ENCODE measurements at places on chromosomes 7 and 10.

DNA sequence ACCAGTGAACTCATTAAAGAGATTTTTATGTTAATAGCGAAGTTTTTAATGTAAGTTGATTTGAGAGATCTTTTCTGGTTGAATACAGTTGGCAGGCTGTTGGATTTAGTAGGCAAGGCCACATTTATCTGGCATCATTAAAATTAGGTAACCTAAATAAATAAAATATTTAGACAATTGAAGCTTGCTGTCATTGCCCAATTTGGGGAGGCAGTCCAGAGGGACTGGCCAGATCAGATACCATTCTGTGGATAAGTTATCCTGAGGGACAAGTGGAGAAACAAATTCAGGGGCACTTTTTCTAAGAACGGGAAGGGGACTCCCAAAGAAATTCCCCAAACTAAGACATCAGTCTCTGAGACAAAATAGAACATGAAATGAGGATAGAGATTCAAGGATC is 397.8 kb downstream of the GFRA1 start:
- no peak for DNase-seq

- DNase-seq, result no peak
These were observed 917.0 kb downstream of the CNTNAP2 start for GRCh38 chr7:147033641-147034040.

DNA sequence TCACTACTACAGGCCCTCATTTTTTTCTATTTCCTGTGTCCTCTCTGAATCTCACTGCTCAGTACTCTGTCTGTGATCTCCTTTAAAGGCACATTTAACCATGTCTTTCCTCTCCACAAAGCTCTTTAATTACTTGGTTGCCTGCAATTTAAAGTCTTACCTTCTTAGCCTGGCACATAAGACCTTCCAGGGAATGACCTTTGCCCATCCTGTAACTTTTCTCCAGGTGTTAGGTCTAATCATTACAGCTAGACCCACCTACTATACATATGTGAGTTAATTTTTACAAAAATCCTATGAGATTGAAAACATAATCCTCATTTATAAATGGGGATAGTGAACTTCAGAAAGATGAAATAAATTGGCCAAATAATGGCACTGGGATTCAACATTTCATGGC is 244.1 kb upstream of the RHOBTB1 start:
- DNase-seq, result no peak

GRCh38 chr7:22821702-22822485 is 755 bp downstream of the TOMM7 start:
- no peak for DNase-seq

GRCh38 chr10:93412801-93413200 is 69.3 kb downstream of the MYOF start:
- no peak for DNase-seq

DNA sequence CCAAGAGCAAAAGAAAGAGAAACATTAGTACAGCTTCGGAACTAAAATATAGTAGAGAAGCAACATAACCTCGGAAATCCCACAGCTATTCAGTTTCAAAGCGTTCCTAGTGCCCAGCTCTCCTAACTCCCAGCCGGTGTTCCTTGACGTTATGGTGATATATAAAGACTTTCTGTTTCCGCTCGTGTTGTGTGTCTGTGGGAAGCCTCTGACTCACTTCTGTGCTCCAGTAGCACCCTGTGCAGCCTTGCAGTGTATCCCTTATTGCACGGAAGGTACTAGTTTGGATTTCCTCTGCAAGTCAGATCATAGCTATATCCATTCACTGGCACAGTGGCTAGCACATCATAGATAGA is 535 bp downstream of the ASAH2B start:
- peak; percentile 3 for DNase-seq

GRCh38 chr10:35434533-35434932 is 98.2 kb downstream of the CCNY start:
- no peak for DNase-seq

DNA sequence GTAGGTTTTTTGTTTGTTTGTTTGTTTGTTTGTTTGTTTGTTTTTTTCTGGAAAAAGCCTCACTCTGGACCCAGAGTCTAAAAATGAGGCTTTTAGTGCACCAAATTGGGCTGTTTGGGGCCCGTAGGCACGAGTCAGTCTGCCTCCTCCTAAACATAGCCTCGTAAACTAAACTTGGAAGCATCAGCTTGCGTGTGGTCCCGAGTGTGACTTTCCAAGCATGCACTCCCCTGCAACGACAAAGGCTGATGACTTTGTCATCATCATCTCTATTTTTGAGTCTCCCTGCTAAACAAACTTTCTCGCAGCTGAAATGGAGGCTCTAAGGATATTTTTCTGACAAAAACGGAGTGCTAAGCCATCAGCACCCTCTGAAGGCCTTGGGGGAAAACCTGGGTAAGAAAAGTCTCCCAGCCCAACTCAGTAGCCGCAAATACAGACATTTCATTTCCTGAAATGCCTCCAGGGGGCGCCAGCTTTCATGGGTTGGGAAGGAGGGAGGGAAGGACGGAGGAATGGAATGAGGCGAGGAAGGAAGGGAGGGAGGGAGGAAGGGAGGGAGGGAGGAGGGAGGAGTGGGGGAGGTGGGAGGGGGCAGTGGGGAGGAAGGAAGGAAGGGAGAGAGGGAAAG is 245.9 kb downstream of the KCNMA1 start:
- peak; percentile 82 for DNase-seq

GRCh38 chr10:117533507-117534281 is 8.9 kb upstream of the EMX2 start:
- DNase-seq, result no peak

DNA sequence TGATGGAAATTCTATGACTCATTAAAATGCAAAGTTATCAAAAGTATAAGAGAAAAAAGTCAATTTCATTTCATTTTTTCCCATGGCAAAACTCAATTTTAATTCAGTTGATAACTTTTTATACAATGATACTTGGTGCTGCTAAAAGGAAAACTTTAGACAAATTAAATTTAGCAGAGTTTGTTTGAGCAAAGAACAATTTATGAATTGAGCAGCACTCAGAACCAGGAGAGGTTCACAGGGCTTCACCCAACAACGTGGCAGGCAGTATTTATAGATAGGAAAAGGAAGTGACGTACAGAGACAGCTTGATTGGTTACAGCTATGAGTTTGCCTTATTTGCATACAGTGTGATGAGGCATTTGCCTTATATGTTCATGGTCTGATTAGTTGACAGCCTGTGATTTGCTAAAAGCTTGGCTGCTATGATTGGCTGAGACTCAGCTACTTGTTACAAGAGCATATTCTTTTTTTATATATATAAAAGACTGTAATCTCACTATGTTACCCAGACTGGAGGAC is 157.2 kb upstream of the CELF2 start:
- no peak for DNase-seq

DNA sequence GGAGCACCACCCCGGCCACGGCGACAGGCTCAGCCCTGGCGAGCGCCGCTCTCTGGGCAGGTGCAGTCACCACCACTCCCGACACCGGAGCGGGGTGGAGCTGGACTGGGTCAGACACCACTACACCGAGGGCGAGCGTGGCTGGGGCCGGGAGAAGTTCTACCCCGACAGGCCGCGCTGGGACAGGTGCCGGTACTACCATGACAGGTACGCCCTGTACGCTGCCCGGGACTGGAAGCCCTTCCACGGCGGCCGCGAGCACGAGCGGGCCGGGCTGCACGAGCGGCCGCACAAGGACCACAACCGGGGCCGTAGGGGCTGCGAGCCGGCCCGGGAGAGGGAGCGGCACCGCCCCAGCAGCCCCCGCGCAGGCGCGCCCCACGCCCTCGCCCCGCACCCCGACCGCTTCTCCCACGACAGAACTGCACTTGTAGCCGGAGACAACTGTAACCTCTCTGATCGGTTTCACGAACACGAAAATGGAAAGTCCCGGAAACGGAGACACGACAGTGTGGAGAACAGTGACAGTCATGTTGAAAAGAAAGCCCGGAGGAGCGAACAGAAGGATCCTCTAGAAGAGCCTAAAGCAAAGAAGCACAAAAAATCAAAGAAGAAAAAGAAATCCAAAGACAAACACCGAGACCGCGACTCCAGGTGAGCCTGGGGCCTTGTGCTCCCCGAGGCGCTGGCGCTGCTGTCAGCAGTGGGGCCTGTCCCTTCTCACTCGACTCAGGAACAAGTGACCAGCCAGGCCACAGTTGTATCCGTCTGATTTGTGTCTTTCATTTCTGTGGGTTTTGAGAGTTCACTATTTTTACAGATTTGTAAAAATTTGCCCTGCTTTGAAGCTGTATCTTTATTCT is 117.7 kb downstream of the CYTH3 start:
- DNase-seq, result no peak

DNA sequence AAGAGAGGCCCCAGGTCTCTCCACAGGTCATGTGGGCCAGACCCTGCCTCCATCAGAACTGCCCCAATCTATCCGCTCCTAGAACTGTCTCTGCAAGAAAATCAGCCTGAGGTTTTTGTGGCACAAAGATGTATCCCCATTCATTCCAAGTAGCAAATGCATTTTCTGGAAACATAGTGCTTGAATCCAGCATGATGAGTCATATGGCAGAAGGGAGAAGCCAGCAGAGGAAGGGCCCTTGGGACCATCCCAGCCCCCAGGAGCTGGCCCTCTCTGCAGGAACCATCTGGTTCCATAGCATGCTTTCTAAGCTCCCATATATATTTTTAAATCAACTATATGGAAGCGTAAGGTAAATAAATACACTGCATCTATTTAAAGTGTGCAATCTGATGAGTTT is 563.2 kb downstream of the GALNT17 start:
- no peak for DNase-seq

DNA sequence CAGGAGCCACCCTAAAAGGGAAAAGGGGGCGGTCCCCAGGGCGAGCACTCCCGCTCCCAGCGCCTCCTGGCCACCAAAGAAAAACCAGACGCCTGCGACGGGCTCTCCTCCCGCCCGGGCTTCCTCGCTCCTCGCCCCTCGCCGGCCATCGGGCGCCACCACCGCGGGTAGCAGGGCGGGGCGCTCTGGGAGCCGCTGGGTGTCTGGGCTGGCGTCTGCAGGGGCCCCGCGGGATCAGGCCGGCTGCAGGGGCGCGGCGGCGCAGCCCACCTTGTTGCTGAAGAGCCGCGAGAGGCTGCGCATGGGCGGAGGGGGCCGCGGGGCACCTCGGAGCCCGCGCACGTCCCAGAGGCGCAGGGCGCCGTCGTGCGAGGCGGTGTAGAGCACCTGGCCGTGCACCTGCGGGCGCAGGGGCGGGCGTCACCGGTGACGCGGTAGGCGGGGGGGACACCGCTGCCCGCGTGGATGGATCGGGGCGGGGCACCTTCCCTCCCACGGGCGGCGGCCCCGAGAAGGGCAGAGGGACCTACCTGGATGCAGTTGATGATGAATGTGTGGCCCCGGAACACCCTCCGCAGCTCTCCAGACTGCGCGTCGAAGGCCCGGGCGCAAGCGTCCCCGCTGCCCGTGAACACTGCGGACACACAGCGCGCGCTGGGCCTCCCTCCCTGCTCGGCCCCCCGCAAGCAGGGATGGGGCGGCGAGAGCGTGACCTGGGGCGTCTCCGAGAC is 28.3 kb downstream of the WDR86 start:
- no peak for DNase-seq

- no peak for DNase-seq
These were observed 49.7 kb upstream of the HECTD2 start for GRCh38 chr10:91360461-91360860.

GRCh38 chr7:10483671-10484070 is 490.0 kb upstream of the PHF14 start:
- no peak for DNase-seq

Measured in K562 (cell line).